Kidney epithelial cell (primary cell): ENCODE measurements at places on chromosomes 2 and 18. TPM values are rescaled to one million over a fixed set of nuclear protein-coding genes. Genes with fewer than 3 reads are reported as not detected.

DNA sequence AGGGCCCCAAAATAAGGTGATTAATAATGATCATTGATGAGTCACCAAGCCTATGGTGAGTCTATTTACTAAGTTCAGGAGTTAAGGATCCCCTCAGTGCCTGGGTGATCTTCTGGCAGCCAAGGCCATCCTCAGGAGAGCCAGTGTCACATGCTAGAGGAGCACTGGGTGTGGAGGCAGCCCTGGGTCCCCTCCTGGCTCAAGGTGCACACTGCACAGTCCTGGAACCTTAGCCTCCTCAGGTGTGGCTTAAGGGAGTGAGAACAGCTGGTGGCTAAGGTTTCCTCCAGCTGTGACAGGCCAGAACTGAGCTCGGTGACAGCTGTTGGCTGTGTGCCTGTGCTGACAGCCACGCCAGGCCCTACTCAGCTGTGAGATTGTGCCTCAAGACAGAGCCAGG, 52.1 kb upstream of the ACAA2 start:
- no peak for DNase-seq

SLC5A7 gene
- not detected in 2 replicates for total RNA-seq

EVA1A gene
- total RNA-seq, result 112 and 144 TPM in 2 replicates

TCF7L1 gene
- 2.6 and 4.3 TPM in 2 replicates for total RNA-seq

DNA sequence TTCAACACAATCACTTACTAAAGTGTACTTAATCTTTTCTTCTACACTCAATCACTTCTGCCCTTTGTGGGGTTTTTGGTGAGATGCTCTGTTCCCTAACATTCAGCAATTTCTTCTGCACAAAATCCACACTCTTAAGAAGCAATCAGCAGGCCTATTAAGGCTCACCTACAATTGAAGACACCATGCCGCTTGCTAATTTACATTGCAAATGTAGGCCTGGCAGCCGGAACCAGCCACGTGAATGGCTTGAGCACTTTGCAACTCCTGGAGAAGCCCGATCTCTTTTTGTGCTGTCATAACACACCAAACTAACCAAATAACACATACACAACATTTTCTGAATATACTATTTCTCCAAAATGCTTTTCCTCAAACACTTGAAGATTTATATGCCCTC, 66.3 kb downstream of the NYAP2 start:
- no peak for DNase-seq

- DNase-seq, result no peak
Observed at GRCh38 chr2:172233987-172234715, 131.5 kb upstream of the DLX2 start.

DNA sequence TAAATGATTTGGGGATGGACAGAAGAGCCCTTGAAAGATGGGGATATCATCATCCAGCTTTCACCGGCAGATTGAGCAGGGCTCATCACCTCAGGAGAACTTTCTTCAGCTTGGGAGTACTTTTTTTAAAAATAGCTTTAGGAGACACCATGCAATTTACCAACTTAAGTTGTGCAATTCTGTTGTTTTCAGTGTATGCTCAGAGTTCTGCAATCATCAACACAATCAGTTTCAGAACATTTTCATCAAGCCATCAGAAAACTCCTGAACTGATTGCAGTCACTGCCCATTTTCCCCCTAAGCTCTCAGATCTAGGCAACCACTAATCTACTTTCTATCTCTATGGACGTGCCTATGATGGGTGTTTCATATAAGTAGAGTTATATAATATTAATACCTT, 117.7 kb downstream of the CRIM1 start:
- DNase-seq, result no peak

IL18RAP gene
- total RNA-seq, result 0.07 TPM in 1 of 2 replicates, not detected in the other

GRCh38 chr2:137348301-137348700, 583.0 kb downstream of the THSD7B start:
- no peak for DNase-seq

DNA sequence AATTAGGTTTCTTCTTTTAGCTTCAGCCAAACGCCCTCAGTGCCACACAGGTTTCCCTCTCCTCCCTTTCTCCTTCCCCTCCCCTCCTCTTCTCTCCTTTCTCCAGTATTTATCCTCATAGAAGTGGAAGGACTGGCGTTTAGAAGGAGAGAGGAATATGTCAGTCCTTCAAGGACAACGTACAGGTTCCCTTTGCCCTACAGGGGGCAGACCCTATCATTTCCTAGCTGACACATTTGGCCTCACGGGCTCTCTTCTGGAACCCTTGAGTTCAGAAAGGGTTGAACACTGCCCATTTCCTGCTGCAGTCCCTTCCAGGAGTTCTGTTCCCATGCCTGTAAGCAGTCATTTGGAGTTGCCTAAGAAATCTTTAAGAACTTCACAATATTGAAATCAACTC, 46.1 kb downstream of the CDCA7 start:
- DNase-seq, result no peak

DNA sequence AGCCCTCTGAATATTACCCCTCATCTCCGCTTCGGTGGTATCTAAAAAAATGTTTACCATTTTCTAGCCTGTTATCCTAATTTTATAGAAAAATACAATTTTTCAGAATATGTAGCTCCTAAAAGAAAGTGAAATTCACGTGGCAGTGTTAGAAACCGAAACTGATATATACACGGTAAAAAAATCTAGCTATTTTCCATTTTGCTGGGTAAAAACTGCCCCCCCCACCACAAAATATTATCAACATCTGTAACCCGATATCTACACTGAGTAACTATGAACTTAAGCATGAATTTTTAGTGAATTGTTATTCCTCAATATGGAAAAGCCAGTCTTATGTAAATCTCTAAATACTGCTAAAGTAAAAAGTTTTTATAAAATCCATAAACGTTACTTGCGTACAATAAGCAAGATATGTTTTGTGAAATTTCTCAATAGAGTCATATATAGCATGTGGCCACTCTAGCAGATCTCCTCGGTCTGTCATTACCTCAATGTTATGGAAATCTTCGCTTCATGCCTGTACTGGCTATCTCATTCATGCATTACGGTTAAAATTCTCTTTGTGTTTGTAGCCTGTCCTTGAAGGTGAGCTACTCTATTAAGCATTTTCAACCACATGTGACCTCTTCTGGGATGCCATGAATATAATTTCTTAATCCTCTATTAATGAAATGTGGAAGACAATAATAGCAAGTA, 524.2 kb downstream of the TRIB2 start:
- no peak for DNase-seq

MALT1 gene
- total RNA-seq, result 18.4 and 19.8 TPM in 2 replicates
